ENCODE measurements at places on chromosomes 11 and 22.

DNA sequence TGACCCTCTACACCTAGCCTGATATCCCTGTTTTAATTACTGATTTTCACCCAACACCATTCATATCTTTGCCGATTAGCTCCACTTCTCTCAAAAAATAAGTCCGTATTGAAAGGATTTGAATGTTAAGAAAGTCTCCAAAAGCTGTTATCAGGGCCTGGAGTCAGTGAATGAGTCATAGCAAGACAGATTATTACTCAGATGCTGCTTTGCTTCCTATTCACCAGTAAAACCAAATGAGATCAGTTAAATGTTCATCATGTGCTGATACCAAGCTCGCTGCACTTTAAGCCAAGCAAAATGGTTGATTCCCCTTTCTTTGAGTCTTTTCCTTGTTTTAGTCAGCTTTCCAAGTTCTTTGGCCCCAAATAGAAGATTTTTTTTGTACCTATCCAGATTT, 228.4 kb downstream of the FAT3 start:
- no peak for DNase-seq

DNA sequence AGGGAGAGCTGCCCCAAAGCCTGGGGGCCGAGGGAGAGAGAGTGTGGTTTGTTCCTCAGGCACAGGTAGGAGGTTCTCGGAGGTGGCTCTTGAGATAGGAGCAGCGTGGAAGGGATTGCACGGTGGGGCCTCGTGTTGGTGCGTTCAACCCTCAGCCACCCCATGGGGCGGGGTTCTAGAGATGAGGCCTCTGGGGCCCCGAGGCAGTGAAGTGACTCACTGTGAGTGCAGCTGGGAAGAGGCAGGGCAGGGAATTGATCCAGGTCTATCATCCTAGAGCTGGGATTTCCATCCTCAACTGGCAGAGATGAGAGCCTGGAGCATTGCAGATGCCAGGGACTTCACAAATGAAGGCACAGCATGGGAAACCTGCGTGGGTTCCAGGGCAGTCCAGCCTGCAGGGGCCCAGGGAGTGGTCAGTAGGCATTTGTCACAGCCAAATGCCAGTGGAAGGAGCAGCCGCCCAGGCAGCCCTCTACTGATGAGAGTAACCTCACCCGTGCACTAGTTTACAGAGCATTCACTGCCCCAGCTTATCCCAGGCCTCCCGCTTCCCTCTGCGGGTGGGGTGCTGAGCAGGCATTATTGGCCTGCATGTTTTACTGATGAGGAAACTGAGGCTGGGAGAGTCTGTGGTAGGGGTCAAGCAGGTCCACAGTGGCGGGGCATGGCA, 5.1 kb upstream of the SMARCB1 start:
- no peak for DNase-seq

GRCh38 chr11:72136684-72137262, 1.2 kb downstream of the FOLR3 start:
- DNase-seq = no peak

- no peak for DNase-seq
These were observed 189.3 kb downstream of the FAT3 start for GRCh38 chr11:92413757-92414513.

- no peak for DNase-seq
These were observed 255.0 kb upstream of the TBCEL start for GRCh38 chr11:120768949-120769348.

- no peak for DNase-seq
These were observed 5.4 kb downstream of the MMP1 start for GRCh38 chr11:102792604-102793003.

DNA sequence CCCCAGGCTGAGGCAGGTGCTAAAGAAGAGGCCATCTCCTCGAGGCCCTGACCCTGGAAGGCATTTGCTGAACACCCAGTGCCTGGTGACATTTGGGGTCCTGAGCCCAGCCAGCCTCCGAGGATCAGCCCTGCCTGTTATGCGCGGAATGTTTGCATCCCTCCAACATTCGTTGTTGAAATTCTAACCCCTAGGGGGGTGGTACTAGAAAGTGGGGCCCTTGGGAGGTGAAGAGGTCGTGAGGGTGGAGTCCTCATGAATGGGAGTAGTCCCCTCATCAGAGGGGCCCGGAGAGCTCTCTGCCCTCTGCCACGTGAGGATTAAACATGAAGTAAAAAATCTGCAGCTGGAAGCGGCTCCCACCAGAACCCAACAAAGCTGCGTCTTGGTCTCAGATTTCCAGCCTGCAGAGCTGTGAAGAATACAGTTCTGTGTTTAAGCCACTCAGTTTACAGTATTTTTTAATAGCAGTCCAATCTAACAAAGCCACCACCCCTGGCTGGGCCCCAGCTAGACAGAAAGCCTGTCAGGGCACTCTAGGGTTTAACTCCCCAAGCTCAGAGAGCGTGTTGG, 35.3 kb upstream of the SEPTIN5 start:
- DNase-seq = no peak
